ENCODE measurements at places on chromosomes 7 and 10.
A peak's percentile ranks its signal among the peaks of the same experiment; 100 is the strongest.

GRCh38 chr7:47897831-47898230 is 50.4 kb downstream of the PKD1L1 start:
- DNase-seq = no peak

DNA sequence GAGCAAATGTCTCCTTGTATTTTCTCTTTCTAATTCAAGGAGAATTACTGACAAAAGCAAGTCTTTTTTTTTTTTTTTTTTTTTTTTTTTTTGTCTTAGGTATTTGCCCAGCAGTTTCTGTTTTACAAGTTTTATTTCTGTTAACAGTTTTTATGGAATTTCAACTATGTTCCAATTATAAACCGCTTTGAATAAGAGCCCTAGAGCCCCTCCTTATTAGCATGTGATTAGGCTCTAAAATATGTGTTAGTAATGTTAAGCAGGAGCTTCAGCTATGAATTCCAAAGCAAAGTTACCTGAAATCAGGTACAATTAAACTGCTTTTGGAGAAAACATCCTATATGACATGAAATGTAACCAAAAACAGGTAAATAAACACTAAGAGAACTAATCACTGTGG is 997.0 kb upstream of the POT1 start:
- DNase-seq = no peak

GRCh38 chr7:76016191-76016947 is 22.0 kb upstream of the TMEM120A start:
- DNase-seq = no peak

- DNase-seq = no peak
Measured at GRCh38 chr7:29464753-29465152, 98.9 kb upstream of the PRR15 start.

DNA sequence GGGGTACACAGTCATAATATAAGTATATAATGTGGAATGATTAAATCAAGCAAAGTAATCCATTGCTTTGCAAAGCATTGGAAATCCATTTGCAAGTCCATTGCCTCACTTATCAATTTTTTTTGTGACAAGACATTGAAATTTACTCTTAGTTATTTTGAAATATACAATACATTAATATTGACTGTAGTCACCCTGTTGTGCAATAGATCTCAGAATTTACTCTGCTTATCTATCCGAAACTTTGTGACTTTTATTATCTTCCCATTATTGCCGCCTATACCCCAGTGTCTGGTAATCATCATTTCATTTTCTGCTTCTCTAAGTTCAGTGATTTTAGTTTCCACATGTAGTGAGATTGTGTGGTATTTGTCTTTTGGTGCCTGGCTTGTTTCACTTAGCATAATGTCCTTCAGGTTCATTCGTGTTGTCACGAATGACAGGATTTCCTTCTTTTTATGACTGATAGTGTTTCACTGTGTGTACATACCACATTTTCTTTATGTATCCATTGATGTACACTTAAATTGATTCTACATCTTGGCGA is 5.8 kb downstream of the MALRD1 start:
- DNase-seq = no peak

DNA sequence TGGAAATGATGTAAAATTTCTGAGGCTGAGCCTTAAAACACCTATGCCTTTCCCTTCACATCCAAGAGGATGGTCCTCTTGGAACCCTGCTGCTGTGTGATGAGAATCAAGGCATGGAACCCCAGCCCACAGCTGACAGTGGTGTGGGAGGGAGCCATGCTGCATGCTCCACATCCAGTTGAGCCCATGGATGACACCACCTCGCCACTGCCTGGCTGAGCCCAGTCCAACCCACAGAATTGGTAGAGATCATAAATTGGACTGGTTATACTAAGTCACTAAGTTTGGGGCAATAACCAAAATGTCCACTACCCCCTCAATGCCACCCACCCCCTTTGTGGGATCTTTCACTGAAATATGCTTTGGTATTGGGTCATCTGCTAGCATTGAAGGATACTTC is 45.9 kb upstream of the C10orf90 start:
- no peak for DNase-seq

DNA sequence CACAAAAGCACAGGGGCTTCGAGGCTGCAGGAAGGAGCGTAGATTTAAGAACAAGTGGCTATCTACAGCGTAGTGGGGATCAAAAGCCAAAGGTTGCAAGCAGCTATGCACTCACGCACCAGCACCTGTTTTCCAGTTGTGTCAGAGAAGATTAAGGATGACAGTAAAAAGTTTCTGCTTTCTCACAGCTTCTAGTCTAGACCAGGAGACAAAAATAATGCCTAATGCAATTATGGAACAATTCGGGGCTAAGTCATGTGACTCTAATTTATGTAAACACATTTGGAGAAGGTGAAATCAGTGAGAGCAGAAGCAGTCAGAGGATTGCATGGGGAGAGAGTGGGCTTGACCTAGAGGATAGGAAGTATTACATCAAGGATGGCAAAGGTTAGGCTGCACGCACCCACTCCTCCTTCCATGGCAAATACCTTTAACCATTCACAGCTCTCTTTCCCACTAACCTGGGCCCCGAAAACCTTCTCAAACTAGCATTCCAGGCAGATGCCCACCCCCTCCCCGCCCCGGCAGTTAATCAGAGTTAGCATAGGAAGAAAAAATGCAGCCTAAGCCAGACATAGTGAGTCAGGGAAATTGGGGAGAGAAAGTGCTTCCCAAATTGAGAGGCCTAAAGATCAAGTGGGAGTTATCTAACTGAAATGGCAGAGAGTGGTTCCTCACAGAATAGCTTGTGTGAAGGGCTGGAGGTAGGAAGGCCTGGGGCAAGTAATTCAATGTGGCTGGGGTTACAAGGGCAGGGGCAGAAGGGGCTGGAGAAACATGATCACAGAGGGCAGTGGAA is 48.2 kb upstream of the GPAM start:
- DNase-seq = no peak

DNA sequence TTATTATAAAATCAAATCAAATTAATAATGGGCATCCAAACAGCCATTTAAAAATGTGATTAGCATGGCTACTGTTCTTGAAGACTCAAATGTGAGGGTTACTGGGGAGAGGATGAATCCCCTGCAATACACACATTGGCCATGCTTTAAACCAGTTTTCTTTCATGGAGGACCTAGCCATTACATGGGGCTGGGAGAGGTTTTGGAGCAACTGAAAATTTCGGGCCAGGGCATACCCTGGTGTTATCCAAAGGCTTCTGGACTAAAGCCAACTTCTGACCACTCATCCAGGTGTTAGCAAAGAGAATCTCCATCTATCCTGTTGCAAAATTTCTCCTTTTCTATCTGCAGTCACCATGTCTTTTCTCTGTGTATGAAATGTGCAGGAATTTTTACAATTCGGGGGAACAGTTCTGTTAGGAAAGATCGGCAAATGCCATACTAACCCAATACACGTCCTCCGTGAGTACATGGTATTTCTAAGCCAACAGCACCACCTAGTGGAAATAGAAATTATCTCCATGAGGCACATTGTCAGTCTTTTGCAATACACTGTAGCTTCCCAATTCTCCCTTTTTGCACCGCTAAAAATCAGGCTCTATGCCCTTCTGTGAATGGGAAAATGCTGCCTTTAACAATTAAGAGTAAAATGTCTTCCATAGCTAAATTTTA is 47.0 kb upstream of the ZNF107 start:
- DNase-seq = peak; percentile 43

DNA sequence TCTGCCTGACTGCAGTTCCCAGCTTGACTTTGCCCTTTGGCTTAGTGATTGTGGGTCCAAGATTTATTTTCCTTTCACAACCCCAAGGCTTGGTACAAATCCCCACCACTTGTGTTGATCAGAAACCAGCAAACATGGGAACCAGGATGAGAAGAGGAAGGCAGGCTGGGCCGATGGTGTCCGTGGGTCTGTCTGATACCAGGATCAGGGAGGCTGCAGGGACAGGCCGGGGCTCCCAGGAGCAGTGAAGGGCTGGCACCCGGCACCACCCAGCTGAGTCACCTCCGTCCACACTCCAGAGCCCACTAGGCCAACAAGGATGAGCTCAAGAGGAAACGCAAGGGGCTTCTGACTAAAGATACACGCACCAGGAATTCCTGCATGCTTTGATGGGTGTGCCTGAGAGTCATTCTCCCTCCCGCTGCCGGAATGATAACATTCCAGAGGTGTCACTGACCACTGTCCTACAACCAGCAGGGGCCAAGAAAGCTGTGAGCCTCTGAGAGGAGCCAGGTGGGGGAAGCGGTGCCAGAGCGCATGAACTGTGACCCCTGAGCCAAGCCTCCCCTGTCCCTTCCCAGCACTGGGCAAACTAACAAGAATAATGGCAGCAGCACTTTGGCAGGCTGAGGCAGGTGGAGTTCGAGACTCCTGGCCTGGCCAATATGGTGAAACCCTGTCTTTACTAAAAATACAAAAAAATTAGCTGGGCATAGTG is 29.2 kb upstream of the PROSER2 start:
- DNase-seq = no peak

GRCh38 chr7:15175152-15175551 is 272.6 kb upstream of the DGKB start:
- no peak for DNase-seq

DNA sequence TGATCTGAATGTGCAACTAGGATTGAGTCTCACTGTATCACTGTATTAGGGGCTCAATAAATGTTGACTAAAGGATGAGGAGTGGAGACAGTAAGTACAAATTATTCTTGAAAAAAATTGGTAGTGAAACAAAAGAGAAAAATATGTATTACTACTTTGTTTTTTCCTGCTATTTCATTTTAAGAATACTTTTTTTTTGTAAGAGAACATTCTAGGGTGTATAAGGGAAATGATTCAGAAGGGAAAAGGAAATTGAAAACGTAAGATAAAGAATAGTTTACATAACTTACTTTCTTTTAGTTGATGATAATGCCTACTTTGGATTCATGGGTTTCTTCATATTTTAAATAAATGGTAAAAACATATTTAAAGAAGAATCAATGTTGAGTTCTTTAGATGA is 9.6 kb downstream of the CAPZA2 start:
- DNase-seq = no peak

- no peak for DNase-seq
Measured at GRCh38 chr10:79445977-79446757, 743 bp upstream of the ZCCHC24 start.

GRCh38 chr10:93541402-93542357 is 24.8 kb upstream of the FFAR4 start:
- DNase-seq = no peak

- DNase-seq = peak; percentile 42
Measured at GRCh38 chr7:112869111-112869774, 79.0 kb upstream of the TMEM168 start.

DNA sequence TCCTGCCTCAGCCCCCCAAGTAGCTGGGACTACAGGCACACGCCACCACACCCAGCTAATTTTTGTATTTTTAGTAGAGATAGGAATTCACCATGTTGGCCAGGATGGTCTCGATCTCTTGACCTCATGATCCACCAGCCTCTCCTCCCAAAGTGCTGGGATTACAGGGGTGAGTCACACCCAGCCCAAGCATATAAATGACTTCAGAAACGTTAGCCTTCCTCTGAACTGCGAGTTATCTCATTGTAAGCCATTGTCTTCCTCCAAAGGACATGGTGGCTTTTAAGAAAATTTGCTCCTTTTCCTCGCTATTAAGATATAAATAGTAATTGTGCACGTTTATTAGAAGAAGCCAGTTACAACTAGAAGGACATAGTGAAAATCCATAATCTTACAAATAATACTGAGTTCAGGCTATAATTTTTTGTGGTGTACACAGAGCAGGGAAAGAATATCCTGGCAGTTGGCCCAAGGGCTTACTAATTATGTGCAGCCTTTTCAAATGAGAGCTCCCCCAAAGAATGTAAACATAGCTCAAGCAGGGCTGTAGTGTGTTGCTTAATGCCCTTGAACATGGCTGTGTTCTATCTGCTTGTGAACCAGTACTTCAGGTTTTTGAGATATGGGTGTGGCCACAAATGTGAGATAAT is 495.8 kb downstream of the PARD3 start:
- no peak for DNase-seq

DNA sequence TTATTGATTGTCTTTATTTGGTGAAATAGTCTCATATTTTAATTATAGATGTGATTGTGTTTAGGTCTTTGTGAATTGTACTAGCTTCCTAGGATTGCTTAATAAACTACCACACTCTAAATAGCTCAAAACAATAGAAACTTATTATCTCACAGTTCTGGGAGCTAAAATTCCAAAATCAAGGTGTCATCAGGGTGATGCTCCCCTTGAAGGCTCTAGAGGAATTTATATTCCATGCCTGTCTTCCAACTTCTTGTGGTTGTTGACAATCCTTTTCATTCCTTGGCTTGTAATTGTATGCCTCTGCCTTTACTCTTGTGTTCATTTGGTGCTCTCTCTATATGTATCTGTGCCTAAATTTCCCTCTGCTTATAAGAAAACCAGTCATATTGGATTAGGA is 155.3 kb upstream of the AKR1E2 start:
- DNase-seq = no peak

- DNase-seq = no peak
Measured at GRCh38 chr10:36629476-36629875, 495.9 kb upstream of the ANKRD30A start.

DNA sequence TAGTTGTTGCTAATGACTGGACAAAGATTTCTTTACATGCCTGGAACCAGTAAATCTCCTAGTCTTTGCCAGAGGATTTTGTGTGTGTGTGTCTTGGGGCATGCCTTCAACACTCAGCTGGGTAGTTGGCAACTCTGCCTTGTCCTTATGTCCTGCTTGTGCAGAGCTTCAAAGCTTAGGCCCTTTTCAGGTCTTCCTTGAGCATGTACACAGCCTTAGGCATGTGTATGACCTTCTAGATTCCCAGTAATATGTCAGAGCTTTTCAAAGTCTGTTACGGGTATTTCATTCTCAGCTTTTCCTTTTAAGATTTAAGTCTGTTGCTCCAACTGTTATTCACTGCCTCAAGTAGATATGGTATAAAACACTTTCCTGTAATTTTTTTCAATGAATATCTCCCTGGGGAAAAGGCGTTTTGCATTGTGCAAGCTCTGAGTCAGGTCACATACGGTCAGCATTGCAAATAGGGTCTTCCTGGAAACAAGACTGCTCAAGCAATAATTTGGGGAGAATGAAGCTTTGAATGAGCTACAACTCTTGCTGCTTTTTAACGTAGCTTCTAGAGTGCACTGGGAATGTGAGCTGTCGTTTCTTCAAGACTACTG is 25.5 kb downstream of the SHOC2 start:
- DNase-seq = no peak

DNA sequence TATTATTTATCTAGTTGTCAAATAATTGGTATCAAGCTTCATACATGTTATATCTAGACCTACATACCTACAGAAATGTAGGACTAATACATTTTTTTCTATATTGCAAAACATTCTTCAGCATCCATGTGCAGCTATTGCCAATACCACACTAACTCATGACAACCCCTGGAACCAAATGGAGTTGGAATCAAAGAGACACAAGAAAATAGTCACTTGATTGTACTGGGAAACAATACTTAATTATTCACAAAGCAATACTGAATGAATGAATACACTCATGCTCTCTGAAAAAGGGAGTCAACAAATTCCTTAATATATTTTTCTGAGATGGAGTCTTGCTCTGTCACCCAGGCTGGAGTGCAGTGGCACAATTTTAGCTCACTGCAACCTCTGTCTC is 10.4 kb upstream of the CFAP43 start:
- no peak for DNase-seq

- DNase-seq = no peak
Measured at GRCh38 chr7:147432079-147432478, 1158.5 kb upstream of the C7orf33 start.

GRCh38 chr7:116633131-116633988 is 38.6 kb upstream of the MET start:
- DNase-seq = no peak
